CD4-positive, CD25-positive, alpha-beta regulatory T cell (primary cell): ENCODE measurements at places on chromosomes 7 and 10. TPM values are rescaled to one million over a fixed set of nuclear protein-coding genes. Genes with fewer than 3 reads are reported as not detected.

Gene TTYH3
- 20.0 TPM for total RNA-seq

Gene IMMP2L
- 17.5 TPM for total RNA-seq

Gene FASTK
- 92.4 TPM for total RNA-seq

Gene GPER1
- total RNA-seq: not detected

Gene ANXA8L1
- not detected for total RNA-seq

GRCh38 chr7:11681461-11681860 is 150.5 kb downstream of the THSD7A start:
- no peaks in the 10 kb centered on the region for H3K4me1 ChIP-seq
- no peak for DNase-seq
- H3K27ac ChIP-seq: no peak overlapping the region

GRCh38 chr10:127326883-127327282 is 130.5 kb upstream of the INSYN2A start:
- no peak overlapping the region for H3K27ac ChIP-seq
- H3K4me1 ChIP-seq: no peaks in the 10 kb centered on the region
- no peak for DNase-seq
- H3K27me3 ChIP-seq: no peaks in the 10 kb centered on the region

DNA sequence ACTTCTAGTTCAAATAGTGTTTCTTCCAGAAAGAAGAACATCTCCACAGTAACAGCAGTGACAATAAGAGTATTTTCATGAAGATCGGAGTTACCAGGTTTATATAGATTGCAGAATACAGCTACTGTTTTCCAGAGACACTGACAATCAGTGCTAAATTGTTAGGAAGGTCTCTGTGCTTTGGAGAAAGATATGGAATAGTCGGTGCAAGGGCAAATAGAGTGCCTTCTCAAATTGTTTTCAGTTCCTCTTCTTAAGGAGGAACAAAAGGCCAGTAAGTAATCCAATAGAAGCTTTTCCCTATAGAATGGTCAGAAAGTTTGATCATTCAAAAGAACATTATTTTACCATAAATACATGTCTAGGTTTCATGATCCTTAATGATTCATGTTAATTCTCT is 2.6 kb upstream of the KIAA1217 start:
- H3K27me3 ChIP-seq: peaks cover 10% of the 10 kb centered on the region
- DNase-seq: no peak
- no peak overlapping the region for H3K4me3 ChIP-seq
- H3K36me3 ChIP-seq: no peaks in the 10 kb centered on the region
- H3K4me1 ChIP-seq: no peaks in the 10 kb centered on the region

DNA sequence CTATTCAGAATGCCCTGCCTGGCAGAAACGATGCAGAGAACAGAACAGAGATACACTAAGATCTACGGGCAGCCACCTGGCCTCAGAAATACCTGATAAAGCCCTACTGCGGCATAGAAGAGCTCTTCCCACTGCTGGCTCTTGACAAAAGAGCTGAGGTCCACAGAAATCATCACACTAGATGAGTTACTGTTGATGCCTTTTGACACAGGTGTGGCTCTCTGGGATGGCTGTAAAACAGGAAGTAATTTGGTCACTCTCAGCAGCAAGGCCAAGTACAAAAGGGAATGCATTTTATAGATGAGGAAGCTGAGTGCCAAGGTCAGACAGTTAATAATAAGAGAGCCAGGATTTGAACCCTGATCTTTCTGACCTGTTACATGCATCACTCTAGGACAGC is 35.0 kb upstream of the ACSL5 start:
- no peak overlapping the region for H3K4me3 ChIP-seq
- H3K27ac ChIP-seq: no peak overlapping the region
- no peaks in the 10 kb centered on the region for H3K4me1 ChIP-seq
- H3K36me3 ChIP-seq: no peaks in the 10 kb centered on the region

GRCh38 chr7:127979113-127979727 is 52.0 kb downstream of the LRRC4 start:
- peaks cover 18% of the 10 kb centered on the region for H3K36me3 ChIP-seq
- H3K4me1 ChIP-seq: no peaks in the 10 kb centered on the region
- no peak for DNase-seq
- no peaks in the 10 kb centered on the region for H3K27me3 ChIP-seq
- H3K4me3 ChIP-seq: no peak overlapping the region
- H3K27ac ChIP-seq: no peak overlapping the region

GRCh38 chr10:48667960-48668590 is 16.6 kb upstream of the WDFY4 start:
- no peaks in the 10 kb centered on the region for H3K36me3 ChIP-seq
- H3K27ac ChIP-seq: no peak overlapping the region
- DNase-seq: no peak
- H3K4me3 ChIP-seq: no peak overlapping the region
- H3K27me3 ChIP-seq: no peaks in the 10 kb centered on the region
- H3K4me1 ChIP-seq: no peaks in the 10 kb centered on the region
